ENCODE measurements at places on chromosomes 1 and 21.

- DNase-seq, result no peak
These were observed 12.1 kb downstream of the ST6GALNAC3 start for GRCh38 chr1:76086597-76086996.

DNA sequence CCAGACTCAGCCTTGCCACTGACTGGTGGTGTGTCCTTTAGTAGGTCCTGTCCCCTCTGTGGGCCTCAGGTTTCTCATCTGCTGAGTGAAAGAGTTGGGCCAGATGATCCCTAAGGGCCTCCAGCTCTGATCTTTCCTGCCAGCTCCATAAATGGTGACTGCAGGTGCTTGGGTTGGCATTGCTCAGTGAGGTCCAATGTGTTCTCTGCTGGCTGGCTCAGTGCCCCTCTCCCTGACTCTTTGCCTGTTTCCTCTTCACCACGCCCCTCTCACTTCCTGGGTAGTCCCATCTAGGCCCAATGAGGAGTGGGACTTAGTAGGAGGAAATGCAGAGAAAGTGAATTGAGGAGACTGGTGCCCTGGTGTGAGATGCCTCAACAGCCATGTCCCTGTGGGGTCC lies 36.6 kb downstream of the UBE2T start:
- DNase-seq, result no peak

- no peak for DNase-seq
These were observed 3.6 kb upstream of the VSIG8 start for GRCh38 chr1:159866066-159866465.

DNA sequence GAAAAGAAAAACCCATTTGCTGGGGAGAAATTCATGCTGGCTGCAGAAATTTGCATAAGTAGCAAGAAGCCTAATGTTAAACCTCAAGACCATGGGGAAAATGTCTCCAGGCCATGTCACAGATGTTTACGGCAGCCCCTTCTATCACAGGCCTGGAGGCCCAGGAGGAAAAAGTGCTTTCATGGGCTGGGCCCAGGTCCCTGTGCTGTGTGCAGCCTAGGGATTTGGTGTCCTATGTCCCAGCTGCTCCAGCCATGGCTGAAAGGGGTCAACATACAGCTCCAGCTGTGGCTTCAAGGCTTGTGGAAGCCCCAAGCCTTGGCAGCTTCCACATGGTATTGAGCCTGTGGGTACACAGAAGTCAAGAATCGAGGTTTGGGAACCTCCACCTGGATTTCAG lies 93.0 kb downstream of the HFM1 start:
- DNase-seq, result no peak

DNA sequence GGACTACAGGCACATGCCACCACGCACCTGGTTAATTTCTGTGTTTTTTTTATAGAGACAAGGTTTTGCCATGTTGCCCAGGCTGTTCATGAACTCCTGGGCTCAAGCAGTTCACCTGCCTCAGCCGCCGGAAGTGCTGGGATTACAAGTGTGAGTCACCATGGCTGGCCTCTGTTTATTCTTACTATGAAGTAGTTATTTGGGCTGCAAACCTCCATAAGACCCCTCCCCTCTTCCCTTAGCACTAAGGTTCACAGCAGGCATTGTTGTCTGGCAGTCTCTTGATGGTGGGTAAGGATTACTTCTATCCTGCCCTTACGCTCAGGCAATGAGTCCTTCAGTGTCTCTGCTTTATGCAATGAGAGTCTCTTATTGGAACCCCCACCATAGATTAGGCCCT lies 51.8 kb downstream of the ANGPTL1 start:
- no peak for DNase-seq

GRCh38 chr1:54584575-54584974 lies 36.5 kb downstream of the ACOT11 start:
- no peak for DNase-seq

- DNase-seq, result peak; percentile 49
These were observed 47.9 kb upstream of the LEPR start for GRCh38 chr1:65372557-65372956.

DNA sequence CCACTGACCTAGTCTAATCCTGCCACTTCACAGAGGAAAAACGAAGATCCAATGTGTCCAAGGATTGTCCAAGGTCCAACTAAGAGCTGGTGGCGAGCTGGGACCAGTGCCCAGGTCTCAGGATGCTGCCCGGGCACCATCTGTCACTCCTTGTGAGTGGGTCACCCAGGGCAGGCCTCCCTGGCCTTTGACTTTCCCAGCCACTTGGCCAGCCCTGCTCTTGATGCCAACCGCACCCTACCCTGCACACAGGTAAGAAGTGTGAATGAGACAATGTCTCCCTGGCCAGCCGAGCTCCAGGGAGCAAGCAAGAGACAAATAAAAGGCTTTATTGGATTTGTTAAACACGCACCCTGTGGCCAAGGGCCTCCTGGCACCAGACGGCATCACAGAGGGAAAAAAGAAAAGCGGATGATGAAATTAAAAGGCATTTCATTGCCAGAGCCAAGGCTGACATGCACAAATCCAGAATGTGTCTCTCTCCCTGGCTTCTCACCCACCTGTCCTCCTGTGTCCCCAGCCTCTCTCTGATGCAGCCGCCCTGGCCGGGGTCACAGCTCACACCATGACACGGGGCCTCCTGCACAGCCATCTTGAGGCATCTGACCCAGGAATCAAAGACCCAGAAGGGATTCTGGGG lies 72.8 kb downstream of the CAMK2N1 start:
- no peak for DNase-seq

GRCh38 chr1:175419684-175420517 lies 227.3 kb upstream of the KIAA0040 start:
- no peak for DNase-seq

DNA sequence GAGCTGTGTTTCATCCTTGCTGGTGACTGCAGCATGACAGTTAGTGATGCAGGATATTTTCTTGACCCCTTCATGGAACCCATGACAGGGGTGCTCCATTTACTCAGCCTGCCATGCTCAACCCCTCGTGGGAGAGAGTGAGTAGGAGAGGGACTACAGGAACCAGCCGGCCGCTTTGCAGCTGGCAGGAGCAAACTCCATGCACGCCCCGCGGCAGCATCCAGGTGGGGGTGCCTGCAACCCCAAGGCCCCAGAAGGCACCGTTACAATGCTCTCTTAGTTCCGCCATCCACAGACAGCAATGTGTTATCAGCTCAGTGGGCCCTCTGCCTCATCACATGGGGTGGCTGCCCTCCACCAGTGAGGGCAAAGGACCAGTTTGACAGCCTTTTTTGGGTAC lies 135.1 kb downstream of the SLC35F3 start:
- no peak for DNase-seq

DNA sequence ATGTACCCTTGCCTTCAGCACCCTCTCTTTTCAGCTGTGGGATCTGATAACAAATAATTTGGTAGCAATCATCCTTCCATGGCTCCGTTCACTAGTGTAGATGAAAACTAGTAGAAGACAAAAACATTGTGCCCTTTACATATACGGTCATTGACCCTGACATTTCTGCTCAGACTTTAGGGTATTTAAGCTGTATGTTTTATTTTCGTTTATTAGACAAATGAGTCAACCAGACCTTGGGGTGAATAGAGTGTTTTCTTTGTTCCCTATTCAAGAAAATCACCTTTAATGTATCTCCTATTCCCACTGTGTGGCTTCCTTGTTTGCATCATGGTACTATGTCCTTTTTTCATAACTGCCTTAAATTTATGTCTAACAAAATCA lies 187.3 kb downstream of the VAV3 start:
- no peak for DNase-seq

- no peak for DNase-seq
These were observed 3.7 kb downstream of the HSD11B1 start for GRCh38 chr1:209708297-209708696.

DNA sequence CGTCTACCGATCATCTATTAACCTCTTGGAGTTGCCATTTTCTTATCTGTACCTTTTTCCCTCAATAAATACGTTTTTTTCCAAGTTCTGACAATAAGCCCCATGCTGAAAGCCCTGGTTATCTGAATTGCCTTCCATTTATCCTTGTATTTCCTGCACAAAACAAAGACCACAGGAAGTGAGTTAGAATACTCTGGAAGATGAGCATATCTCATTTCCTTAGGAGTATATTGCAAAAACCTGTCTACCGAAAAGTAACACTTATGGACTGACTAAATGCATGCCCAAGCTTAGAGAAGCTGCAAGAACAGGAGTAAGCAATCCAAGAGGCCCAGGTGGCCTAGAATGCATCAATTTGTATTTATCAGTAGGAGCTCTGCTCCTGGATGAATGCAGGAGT lies 39.9 kb downstream of the DIRAS3 start:
- no peak for DNase-seq

DNA sequence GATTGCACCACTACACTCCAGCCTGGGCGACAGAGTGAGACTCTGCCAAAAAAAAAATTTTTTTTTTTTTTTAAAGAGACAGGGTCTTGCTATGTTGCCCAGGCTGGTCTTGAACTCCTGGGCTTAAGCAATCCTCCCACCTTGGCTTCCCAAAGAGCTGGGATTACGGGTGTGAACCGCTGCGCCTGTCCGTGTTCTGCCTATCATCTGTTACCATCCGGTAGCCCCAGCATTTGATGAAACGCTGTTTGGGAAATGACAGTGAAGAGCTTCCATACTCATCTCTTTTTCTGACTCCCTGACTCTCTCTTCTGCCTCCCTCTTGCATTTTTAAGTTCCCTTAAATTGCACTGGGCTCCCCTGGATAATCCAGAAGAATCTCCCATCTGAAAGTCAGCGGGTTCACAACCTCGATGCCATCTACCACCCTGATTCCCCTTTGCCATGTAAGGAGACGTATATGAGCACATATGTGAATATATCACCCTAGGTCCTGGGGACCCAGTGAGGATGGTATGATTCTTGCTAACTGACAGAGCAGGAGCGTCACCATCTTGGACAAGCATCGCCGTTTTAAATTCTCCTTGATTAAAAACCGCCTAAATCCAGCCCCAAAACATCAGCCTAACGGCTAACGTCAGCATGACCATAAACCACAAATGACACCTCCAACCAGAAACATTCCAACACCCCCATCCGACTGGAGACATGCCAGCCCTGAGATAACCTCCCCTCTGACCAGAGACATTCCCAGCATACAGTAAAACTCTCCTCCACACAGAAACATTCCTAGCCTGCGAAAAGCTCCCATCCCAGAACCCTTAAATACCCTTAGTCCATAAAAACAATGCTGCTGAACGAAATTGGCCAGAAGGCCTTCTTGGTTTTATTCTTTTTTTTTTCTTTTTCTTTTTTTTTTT lies 12.4 kb downstream of the TNFRSF8 start:
- DNase-seq, result no peak
